ENCODE measurements at places on chromosomes 1 and 21.

GRCh38 chr1:203278082-203278884 is 27.0 kb upstream of the BTG2 start:
- DNase-seq: no peak

- DNase-seq: no peak
Observed at GRCh38 chr1:245946905-245947304, 560.2 kb downstream of the SMYD3 start.

DNA sequence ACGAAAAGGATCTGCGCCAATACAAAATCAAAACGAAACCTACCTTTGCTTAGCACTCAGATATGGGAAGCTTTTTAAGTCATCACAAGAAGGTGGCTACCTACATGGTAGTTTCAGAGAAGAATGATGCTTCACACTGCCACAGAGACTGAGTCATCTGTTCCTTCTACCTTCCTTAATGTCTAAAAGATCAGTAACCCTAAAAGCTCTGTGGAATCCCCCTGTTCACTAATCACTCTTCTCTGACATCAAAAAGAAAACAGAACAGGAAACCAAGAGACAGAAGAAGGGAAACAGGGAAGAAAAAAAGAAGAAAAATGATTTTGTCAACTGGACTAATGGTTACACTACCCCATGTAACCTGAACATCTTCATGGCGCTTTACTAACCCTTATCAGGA is 177.2 kb downstream of the SMYD3 start:
- DNase-seq: peak; percentile 11

- DNase-seq: no peak
Observed at GRCh38 chr1:85334962-85335361, 58.5 kb upstream of the BCL10 start.

- no peak for DNase-seq
Observed at GRCh38 chr1:24749886-24750285, 4.6 kb downstream of the CLIC4 start.

- no peak for DNase-seq
Observed at GRCh38 chr1:233620065-233620464, 6.2 kb downstream of the KCNK1 start.

DNA sequence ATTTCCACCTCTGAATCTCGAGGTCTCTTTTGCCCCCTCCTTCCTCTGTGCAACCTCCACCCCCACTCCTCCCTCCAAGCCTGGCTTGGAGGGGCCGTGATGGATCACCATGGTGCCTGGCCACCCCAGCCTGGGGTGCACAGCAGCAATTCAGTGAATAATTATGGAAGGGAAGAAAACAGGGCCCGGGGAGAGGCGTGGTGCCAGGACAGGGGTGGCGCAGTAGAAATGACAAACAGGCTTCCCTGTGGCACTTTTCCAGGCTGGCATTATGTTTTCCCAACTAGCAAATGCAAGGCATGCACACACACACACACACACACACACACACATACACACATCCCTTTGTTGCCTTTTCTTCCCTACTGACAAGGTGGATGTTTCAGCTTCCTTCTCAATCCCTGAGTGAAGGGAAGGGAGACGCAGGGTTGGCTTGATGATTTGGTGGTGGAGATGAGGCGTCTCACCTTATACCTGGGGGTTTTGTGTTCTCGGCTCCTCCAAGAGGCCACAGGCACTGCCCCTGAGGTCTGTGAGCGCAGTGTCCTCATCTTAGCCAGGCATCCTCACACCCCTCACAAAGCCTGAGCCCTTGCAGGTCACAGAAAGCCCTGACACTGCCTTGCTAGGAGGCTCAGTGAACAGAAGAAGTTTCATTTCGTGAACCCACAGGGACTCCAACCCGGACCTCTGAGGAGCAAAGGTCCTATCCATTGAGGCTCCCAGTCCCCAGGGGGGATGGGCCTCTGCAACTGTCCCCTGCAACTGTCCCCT is 215.8 kb downstream of the MATN1 start:
- no peak for DNase-seq

- no peak for DNase-seq
Observed at GRCh38 chr1:110927484-110928075, 36.1 kb downstream of the LRIF1 start.

DNA sequence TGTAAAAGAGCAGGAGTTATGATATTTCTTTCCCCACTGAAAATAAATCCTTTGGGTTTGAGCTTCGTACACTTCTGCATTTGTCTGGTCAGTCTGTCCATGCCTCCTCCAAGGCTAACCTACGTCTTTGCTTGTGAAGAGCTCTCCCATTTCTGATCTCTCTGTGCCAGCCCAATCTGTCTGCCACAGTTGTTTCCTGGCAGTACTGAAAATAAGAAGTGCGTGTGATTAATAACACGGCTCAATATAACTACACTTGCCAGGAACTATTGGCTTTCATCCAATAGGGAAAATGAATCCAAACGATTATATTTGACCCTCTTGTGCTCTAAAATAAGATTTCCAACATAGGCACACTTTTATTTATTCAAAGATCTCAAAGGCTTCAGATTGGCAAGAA is 19.2 kb upstream of the COL24A1 start:
- DNase-seq: no peak

DNA sequence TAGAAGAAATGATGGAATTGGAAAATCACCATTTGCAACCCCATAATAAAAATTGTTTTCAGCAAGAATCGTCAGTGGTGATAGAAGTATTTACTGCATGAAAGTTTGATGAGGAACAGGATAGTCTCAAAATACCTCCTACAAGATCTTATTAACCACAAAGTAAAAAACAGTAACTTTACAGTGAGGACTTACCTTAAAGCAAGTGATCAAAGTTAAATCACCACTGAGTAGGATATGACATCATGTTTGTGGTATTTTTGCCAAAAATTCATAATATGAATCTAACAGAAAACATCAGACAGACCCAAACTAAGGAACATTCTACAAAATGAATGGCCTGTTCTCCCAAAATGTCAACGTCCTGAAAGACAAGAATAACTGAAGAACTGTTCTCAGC is 19.9 kb downstream of the ALDH9A1 start:
- DNase-seq: no peak

DNA sequence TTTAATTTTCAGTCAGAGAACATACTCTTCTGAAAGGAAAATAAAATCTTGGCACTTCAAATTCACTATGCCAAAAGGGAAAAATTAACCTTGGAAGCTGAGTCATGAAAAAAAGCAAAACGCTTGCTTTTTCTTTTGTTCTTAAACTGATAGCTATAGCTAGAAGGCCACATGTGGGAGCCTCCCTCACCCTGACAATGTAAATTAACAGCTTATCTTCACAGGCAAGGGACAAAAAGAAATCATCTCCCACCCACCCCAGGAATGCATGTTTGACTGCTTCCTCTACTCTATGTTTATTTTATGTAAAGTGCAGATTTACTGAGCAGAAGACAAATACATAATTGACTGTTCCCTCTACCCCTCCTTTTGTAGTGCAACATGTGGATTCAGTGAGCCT is 38.0 kb downstream of the EBNA1BP2 start:
- DNase-seq: no peak

DNA sequence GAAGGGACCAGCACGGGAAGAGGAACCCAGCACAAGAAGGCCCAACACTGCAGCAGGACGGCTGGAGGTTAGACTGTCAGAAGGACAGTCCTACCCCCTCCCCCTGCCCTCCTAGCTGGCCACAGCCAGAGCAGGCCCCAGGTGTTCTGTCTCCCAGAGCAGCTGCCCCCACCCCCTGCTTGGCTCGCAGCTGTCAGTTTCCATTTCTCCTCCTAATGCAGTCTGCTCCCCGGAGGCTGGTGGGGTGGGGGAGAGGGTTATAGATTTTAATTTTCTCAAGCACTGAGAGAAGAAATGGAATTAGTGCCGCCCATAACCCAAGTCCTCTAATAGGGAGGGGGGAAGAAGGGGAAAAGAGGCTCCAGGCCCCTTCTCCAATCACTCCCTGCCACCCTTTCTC is 13.0 kb upstream of the PEAR1 start:
- no peak for DNase-seq

DNA sequence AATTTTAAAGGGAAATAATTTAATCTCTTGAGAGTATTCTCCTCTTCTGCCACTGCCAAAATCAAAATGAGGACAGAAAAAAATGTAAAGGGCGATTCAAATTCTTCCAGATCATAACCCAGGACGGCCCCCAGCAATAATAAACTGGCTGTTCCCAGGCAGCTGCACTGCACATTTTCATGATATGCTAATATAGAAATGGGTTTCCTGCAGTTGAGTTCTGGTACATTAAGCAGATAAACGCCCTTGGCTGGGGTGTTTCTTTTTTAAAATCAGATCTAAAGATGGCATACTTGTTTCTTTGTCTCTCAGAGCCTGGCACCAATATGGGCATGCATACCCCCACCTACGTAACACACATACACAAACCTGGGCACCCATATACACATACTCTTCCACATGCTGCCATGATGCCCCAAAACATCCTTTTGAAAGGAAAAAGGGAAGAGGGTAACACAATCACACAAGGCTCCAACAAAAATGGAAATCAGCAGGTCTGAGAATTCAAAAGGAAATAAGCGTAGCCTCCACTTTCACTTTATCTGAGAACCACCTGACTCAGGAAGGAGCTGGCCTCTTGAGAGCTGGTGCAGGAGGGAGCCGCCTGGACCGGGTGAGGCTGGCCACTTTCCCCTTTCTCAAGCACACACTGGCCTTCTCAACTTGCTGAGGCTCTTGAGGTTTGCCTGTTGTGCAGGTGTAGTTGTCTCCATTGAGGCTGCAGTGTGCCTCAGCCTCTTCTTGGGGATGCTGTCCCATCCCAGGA is 653.4 kb downstream of the KIF26B start:
- DNase-seq: no peak

- no peak for DNase-seq
Observed at GRCh38 chr1:165575468-165576099, 31.8 kb downstream of the LRRC52 start.

DNA sequence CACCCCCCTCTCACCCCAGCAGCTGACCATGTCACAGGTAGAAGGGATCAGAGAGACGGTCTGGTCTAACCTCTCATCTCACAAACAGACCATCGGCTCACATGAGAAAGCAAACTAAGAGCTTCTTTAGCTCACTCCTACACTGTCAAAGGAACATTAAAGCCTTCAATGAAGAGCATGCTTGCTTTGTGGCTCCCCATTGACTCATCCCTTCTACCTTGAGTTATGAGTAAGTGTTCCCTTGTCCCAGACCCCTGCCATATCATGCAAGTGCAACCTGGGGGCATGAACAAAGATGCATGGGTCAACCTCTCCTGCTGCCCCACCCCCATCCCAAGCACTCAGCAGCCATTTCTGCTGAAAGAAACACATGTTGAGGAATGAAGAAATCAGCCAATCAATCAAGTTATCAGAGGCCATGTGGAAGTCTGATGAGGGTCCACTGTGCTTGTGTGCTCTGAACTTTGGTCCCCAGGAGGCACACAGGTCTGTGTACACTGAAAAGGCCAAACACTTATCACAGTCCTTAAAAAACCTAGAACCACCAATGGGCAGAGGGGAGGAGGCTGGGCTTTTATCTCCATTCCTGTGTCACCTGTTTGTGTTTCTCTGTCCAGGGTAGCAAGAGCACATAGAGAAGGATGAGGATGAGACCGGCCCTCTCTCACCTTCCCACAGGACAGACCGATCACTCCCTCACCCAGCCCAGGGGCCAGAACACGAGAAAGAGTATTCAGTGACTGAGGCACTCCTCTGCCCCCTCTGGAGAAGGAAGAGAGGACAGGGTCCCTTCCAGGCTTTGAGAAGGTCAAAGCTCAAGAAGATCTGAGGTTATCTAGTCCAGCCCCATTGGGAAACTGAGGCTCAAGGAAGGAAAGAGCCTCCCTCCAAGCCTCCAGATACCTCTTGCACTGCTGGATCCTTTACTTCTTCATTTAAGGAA is 9.5 kb downstream of the ETNK2 start:
- DNase-seq: no peak

DNA sequence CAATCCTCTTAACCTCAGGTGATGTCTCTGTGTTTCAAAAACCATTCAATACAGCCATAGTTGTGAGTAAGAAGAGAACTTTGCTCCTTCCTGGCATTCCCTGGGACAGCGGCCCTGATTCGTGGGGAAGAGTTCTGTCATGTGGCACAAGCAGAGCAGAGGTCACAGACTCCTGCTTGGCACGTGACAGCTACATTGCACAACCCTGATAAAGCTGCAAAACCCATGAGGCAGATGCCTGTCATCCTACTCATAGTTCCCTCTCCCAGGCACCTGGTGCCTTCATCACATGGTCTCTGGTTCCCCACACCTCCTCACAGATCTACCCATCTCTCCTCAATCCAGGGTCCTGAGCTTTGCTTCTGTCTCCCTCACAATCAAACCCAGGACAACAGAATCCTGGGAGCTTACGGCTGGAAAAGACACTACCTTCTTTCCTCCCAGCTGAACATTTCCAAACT is 70.8 kb downstream of the PLPP3 start:
- no peak for DNase-seq

DNA sequence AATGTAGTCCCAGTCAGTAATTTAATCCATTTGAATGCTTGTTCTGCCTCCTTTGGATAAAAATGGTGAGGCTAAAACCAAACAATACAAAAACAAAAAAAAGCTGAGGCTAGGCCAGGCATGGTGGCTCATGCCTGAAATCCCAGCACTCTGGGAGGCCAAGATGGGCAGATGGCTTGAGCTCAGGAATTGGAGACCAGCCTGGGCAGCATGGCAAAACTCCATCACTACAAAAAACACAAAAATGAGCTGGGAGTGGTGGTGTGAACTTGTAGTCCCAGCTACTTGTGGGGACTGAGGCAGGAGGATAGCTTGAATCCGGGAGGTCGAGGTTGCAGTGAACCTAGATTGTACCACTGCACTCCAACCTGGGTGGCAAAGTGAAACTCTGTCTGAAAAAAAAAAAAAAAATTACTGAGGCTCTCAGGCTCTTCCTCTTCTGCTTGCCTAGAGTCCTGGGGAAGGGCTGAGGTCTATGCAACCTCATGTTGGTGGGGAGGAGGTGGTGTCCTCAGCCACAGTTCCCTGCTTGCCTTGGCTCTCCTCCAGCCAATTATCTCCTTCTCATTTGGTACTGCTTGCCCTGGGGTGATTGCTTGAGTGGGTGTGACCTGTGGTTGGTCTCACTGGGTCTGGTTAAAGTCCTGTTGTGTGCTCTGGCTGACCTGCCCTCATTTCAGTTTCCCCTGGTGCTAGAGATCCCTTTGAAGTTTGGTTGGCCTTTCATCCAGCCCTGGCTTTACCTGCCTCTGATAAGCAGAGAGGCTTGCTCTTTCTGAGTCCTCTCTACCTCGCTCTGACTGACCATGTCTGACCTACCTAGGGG is 20.9 kb downstream of the S1PR1 start:
- DNase-seq: no peak
